Adrenal gland (tissue), 19 donors: ENCODE measurements at places on chromosomes 6 and 20. TPM values are rescaled to one million over a fixed set of nuclear protein-coding genes. Genes with fewer than 3 reads are reported as not detected.

GRCh38 chr6:80489911-80490635 is 383.6 kb downstream of the BCKDHB start:
- no peak for DNase-seq

Gene MBOAT1
- total RNA-seq, result 9.6 TPM

- no peak for DNase-seq
Measured at GRCh38 chr20:43533060-43533459, 25.6 kb downstream of the L3MBTL1 start.

- DNase-seq, result no peak
Measured at GRCh38 chr6:140193269-140193668, 818.8 kb upstream of the CITED2 start.

Gene COMMD7
- 23.1 TPM for total RNA-seq

GRCh38 chr20:60928341-60928740 is 323.7 kb upstream of the CDH4 start:
- no peak for DNase-seq

- no peak for DNase-seq
Measured at GRCh38 chr6:6025736-6026135, 19.0 kb upstream of the NRN1 start.

GRCh38 chr6:1667012-1667804 is 57.5 kb downstream of the FOXC1 start:
- no peak for DNase-seq

- DNase-seq, result no peak
Measured at GRCh38 chr6:87824958-87825491, 123.0 kb upstream of the AKIRIN2 start.

GRCh38 chr6:125217992-125218391 is 64.4 kb downstream of the TPD52L1 start:
- no peak for DNase-seq

DNA sequence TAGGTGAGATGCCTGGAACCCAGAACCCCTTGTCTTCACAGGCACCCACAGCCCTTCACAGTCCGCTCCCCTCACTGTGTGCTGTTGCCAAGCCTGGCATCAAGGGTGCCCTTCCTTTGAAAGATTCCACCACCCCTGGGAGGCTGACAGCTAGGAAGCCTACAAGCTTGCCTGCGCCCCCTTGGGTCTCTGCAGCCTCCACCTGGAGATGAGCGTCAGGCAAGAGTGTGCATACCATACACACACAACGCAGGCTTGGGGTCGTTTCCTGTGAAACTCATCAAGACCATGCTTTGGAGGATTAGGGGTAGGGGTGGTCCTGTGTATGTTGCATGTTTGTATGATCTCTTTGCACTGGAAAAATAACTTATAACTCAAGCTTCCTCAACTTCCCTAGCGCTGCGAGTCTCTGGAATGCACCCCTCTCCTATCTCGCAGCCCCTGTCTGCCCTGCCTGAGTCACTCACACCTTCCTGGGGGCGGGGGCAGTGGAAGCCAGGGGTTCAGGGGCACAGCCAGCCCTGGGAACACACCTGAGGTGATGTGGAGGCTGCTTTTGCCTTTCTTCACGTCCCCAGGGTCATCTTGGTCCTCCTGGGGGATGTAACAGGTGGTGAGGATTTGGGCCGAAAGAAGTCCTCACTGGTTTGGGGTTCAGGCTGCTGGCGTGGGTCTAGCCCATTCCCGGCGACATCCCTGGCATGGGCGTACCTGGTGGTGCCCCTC is 67.2 kb downstream of the SSR1 start:
- no peak for DNase-seq

DNA sequence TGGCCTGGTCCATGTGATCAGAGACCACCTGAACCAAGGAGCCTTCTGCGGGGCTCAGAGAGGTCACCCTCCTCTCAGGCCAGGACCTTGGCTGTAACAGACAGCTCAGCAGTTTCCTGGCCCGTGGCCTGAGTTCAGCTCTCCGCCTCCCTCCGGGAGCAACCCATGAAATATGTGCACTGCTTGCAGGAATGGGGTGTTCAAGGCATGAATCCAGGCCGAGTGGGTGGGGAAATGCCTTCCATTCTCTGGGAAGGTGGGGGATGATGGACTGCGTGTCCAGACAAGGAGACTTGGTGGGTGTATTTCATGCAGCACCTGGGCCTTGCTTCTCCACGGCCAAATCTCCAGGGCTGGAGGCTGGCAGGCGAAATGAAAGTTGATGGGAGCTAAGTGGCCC is 46.0 kb downstream of the SIRPA start:
- DNase-seq, result peak; percentile 45

DNA sequence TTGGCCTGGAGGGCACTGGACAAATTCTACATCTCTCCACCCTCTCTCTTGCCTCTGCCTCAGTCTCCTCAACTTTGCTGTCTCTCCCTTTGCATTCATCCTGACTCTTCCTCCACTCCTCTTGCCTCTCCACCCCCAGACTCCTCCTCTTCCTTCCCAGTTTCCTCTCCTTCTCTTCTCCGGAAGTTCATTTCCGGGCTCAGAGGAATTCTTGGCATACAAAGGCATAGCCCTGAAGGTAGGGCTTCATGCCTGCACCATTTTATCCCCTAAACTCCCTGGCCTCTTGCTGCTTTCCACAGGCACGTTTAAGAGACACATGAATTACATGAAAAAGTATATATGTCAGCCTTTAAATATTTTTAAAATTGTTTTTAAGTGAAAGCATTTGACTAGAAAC is 10.6 kb downstream of the BFSP1 start:
- DNase-seq, result no peak

DNA sequence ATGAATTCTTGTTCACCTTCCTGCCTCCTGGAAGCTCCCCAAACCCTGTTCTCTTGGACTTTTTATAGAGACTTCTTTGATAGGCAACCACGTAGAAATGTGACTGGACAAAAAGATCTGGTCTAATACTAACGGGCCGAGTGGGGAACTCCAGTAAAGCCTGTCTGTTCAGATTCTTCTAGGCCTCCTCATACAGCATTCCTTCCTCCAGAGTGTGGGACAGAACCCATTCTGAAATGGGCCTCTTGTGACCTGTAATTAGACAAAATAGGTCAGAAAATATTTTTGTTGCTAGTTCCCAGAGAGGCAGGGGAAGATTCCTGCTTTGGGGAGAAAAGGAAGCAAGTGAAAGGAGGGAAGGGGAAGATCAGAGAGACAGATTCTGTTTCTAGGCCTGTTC is 374.3 kb downstream of the CDH26 start:
- DNase-seq, result no peak

Gene PRSS16
- total RNA-seq, result 0.63 TPM

DNA sequence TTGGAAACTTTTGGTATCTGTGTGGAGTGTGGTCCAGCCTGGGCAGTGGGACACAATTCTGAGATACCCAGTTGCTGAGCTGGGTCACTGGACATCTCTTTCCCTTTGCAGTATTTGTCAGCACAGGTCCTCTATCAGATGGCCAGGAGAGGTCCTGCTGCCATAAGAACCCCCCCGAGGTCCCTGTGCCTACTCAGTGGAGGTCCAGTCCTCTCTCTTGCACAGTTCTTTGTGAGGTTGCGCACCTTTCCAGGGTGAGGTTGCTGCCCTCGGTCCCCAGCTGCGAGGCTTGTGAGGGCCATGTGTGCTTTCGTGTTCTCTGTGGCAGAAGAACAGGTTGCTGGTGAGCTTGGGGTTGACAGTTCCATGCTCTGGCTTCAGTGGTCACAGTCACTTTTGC is 320.6 kb downstream of the QKI start:
- no peak for DNase-seq

DNA sequence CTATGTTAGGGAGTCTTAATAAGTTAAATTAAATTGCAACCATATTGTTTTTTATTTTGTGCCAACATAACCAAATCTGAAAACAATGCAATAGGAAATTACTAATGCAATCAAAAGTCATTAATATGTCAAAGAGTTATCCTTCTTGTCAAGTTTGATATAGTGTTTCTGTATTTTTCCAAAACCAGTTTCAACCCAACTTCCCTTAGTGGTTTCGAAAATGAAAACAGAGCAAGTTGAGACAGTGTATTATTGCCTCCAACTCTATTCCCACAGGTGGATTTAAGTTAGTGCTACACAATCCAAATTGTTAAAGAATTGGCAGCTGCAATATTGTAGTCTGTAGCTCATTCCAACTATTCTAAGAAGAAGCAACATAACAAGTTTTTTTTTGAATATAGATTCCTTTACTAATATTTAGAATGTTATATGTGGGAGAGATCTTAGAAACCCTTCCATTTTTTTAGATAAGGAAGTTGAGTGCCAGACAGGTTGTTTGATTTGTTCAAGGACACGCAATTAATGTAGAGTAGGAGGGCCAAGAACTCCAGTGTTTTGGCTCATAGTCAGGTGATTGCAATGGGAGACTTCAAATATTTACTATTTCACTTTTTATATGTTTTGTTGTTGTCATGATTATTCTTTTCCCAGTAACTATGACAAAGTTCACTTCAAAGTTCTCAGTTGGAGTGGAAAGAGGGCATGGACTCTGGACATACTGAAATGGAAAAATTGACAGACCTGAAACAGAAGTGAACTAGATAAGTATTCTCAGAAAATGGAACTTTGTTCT is 282.4 kb upstream of the HSF2 start:
- no peak for DNase-seq

Gene ZBTB12
- 6.6 TPM for total RNA-seq

GRCh38 chr6:129590408-129591022 is 119.5 kb downstream of the ARHGAP18 start:
- no peak for DNase-seq

DNA sequence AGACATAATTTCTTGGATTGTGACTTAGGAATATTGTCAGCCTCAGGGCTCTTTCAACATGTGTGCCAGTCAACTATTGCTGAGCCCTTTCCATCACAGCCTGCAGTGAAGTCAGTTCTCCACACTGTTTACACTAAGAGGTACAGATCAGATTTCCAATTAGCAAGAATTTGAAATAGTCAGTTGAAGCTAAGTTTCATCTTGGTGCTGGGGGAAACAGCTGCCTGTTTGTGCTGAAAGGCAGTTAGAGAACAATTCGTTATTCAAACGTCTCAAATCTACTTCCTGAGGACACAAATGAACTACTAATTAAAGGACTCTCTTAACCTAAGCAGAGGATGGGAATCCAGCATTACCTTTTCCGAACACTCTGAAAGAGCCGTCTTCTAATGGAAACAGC is 25.9 kb downstream of the ADGRF1 start:
- DNase-seq, result no peak

- no peak for DNase-seq
Measured at GRCh38 chr6:96522465-96523009, 931 bp downstream of the UFL1 start.

GRCh38 chr20:20702330-20703245 is 9.9 kb downstream of the RALGAPA2 start:
- DNase-seq, result no peak

- no peak for DNase-seq
Measured at GRCh38 chr6:42841844-42842584, 37.4 kb upstream of the RPL7L1 start.

DNA sequence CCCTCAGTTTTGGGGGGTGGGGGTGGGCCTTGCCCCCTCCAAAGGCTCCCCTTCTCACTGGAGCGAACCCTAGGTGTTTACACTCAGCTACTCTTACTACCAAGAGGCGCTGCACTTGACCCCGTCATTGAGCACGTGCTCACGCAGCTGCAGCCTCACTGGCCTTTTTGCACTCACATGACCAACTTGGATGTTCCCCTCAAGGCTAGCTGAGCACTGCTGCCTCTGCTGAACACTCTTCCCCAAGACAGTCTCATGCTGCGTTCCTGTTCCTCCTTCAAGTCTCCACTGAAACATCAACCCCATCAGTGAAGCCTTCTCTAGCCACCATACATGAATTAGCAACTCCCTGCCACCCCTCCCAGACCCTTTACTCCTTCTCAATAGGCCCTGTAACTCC is 4.0 kb downstream of the SOD2 start:
- no peak for DNase-seq

- DNase-seq, result no peak
Measured at GRCh38 chr6:81939766-81940165, 187.3 kb upstream of the TENT5A start.

DNA sequence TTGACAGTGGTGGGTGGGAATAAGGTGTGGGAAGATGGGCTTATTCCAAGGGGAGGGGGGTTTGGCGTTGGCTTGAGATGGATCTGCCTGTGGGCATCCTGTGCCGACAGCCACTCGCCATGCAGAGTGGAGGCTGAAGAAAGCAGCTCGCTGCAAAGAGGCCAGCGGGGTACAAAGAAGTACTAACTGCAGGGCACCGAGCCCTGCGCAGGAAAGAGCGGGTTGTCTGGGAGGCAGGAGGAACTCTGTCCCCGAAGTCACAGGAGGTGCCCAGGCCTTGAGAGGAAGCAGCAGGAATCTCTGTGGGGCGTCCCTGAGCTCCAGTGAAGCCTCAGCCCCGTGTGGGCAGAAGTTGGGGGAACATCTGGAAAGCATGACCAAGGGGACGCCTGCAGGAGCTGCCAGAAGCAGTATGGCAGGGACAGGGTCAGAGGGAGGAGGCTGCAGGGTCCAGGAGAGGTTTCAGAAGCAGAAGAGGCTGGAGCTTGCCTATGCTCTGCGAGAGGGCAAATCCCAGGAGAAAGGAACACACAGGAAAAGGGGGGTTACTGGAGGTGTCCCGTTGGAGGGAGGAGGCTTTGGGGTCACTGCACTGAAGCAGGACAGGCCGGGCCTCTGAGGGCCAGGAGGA is 77.2 kb downstream of the THBS2 start:
- DNase-seq, result no peak

GRCh38 chr6:99822741-99823512 is 171.1 kb downstream of the MCHR2 start:
- no peak for DNase-seq

- DNase-seq, result no peak
Measured at GRCh38 chr6:75296811-75297779, 12.5 kb upstream of the TMEM30A start.

Gene TSHZ2
- total RNA-seq, result 20.5 TPM

- DNase-seq, result no peak
Measured at GRCh38 chr6:3196770-3197169, 30.7 kb downstream of the TUBB2B start.

Gene RAD21L1
- not detected for total RNA-seq

DNA sequence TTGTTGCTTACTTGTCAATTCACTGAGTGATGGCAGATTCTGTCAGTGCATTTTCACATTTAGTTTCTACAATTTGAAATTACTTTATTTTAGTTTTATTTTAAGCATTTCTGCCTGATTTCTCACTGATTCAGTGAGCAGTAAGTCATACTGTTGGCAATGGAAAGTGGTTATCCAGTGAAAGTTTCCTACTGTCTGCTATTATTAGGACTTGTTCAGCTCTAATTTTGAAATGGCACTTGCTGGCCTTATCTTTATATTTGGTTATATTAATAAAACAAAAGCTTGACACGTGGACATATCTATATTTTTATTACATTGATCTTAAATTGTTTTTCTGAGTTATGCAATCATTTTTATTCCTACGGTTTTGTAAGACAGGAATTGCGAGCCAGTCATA is 871.8 kb upstream of the SLC35B3 start:
- DNase-seq, result no peak

DNA sequence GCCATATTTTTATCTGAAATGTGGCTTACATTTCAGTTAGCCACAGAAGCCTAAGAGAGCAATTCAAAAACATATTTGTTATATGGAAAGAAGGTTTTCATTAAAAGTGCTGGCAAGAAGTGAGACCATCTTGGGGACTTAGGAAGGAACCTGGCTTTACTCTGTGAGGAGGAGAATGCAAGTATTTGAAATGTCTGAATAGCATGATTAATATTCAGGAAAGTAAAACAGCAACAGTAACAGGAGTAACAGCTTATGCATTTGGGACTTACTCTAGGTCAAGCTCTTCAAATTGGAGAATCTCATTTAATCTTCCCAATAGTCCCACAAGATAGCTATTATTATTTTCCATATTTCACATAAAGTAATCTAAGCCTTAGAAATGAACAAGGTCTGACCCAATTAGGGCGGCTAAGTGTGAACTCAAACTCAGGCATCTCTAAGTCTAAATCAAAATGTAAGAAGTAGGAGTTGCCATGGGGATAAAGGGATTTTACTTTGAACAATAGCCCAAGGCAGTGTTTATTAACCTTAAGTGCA is 816.5 kb downstream of the BCKDHB start:
- DNase-seq, result no peak
